ENCODE measurements at places on chromosomes 7 and 10.

DNA sequence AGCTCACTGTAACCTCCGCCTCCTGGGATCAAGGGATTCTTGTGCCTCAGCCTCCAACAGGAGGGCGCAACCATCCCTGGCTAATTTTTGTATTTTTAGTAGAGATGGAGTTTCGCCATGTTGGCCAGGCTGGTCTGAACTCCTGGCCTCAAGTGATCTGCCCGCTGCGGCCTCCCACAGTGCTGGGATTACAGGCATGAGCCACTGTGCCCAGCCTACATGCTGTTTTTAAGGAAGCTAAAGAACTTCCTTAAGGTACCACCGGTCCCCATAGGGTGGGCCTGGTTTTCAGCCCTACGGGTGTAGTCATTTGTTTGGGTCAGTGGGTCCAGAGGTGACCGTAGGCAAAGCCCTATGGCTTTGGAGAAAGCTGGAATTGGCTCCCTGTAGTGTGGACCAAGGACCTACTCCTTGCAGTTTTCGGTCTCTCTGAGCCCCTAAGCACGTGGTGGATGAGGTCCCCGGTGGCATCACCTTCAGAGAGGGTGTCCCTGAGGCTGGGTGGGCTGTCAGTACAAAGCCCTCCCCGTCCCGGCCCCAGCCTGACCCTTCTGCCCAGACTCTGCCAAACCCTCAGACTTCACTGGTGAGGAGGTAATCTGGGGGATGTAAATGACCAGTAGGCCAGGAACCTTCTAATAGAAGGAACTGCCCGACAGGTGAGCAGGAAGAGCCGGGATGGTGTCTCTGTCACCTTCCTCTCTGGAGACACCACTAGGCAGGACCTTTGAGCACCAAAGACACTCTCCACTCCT lies 30.5 kb downstream of the ANXA11 start:
- DNase-seq, result no peak

- DNase-seq, result no peak
Observed at GRCh38 chr7:8154272-8154671, 107.7 kb downstream of the ICA1 start.

GRCh38 chr7:82124445-82124844 lies 319.1 kb downstream of the CACNA2D1 start:
- no peak for DNase-seq

- DNase-seq, result no peak
Observed at GRCh38 chr7:27940341-27940740, 200.4 kb downstream of the TAX1BP1 start.

- DNase-seq, result no peak
Observed at GRCh38 chr10:2111965-2112364, 374.6 kb upstream of the ADARB2 start.

DNA sequence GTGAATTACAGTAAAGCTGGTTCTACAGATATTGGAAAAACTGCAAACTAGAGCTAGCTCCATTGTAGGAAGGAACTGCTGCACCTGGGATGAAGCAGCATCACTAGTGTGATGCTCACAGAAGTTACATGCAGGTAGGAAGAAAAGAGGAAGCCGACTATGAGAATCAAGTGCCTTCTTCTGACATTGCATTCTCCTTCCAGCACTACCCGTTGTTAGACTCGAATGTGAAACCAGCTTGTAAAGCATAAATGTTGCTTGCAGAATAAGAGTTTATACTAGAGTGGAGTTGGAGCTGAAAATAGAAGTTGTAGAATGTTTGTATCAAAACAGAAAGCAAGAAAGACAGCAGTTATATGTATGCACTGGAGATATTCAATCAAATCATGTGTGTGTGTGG lies 49.9 kb downstream of the TRIM24 start:
- DNase-seq, result no peak

DNA sequence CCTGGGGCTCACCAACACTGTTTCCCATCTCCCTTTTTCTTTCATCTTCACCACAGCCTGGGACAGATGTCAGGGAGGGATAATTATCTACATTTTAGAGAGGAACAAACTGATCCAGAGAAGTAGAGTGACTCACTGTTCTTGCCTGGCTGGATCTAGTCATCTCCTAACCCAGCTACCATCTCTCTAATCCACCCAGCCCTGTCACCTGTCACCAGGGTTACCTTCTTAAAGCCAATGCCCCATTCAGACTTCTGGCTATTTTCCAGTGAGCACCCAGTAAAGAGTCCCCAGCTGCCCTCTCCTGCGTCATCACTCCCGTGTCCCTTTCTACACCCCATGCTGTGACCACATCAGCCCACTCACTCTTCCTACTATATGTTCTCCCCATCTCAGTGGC lies 68.4 kb upstream of the DUSP5 start:
- DNase-seq, result no peak

DNA sequence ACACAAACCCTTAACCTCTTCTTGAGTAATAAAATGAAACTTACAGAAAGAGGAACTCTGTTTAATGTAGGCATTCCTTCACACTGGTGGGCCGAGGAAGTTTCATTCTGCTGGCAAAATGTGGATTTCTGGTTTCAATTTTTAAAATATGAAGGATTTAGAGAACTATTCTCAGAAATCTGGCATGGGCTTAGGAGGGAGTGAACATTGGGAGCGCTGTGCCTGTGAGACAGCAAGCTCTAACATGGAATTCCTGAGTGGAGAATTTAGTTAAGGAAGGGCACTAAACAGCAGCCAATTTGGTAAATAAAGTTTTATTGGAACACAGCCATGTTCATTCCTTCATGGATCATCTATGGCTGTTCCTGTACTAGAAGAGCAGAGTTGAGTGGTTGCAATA lies 751.8 kb upstream of the IGFBP3 start:
- no peak for DNase-seq

- DNase-seq, result no peak
Observed at GRCh38 chr7:137454246-137454724, 110.8 kb upstream of the PTN start.

Data from cortex of kidney (tissue), 1 donor.